Muscle of back (tissue), 13 donors: ENCODE measurements at places on chromosomes 16 and 17.

- no peak for DNase-seq
These were observed 851 bp upstream of the DPEP1 start for GRCh38 chr16:89612415-89613166.

DNA sequence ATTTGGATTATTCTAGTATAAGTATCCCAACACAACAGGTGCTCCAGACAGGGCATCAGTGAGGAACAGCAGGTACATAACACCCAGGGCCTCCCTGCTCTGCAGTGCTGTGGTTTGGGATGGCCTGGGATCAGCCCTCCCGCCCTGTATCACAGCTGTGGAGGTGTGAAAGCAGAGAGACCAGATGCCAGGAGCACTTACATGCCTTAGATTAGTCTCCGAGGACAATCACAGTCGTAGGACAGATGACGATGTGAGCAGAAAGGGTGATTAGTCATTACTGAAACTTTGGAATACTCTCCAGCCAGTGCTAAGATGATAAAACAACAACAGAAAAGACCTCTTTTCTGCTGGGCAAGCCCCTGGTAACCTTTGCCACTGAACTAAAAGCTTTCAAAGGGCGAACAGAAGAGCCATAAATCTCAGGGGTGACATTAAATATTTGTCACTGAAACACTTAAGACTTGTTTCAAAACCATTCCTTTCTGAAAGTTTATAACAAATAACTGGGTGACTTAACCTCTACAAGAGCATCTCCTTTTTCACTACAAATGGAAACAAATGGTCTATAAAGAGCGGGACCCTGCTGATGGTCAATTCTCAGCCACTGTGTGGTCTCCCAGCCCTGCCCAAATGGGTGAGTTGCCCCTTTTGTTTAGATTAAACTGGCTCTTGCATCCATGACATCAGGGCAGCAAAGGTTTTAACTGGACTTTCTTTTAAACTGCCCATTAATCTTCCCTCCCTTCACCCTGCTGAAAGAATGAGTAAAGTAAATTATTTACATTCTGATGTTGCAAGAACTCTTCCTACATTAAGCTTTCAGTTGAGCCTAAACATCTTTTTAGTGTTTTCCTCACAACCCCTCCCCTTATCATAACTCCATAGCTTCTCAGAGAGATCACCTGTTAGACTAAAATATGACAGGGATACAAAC lies 183.1 kb upstream of the COX10 start:
- no peak for DNase-seq

DNA sequence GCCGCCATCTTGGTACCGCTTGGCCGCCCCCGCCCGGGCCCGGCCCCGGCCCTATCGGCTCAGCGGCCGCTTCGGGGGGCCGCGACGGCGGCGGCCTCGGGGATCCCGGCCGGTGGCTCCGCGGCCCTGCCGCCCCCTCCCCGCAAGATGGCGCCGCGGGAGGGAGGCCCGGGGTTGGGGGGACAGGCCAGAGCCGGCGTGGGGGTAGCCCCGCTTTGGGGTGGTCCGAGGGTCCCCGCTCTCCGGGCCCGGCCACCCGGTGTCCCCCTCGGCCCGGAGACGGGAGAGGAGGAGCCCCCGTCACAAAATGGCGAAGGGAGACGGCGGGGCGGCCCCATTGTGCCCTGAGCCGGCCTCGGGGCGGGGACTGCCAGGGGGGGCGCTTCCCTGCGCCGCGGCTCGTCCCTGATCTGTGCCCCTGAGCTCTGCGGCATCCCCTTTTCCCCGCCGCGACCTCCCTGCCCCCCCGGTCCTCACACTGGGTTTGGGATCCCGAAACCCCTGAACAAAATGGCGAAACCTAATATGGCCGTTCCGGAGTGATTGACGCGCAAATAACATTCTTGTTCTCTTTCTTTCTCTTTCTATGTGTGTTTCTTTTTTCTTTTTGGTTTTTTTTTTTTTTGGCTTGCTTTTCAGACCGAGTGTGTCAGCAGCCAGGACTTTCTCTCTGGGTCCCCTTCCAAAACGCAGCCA lies 986 bp downstream of the HAPSTR1 start:
- DNase-seq = no peak

- no peak for DNase-seq
These were observed 46.8 kb downstream of the RNF112 start for GRCh38 chr17:19457830-19458271.

DNA sequence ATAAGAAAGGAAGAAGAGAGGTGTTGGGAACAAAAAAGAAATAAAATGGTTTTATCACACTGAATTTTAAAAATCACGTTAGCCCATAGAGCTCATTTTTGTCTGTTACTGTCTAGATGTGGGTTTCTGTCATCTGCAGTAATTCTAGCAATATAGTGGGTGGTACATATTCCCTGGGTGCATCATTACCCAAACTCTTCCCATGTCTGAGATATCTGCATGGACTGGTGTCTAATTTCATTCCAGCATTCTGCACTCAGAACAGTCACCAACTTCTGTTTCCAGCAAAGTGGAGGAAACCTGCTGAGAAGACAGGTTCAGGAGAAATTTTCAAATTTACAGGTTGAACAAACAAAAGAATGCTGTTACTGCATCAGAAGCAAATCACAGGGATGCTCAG lies 263.8 kb downstream of the CDH11 start:
- no peak for DNase-seq

DNA sequence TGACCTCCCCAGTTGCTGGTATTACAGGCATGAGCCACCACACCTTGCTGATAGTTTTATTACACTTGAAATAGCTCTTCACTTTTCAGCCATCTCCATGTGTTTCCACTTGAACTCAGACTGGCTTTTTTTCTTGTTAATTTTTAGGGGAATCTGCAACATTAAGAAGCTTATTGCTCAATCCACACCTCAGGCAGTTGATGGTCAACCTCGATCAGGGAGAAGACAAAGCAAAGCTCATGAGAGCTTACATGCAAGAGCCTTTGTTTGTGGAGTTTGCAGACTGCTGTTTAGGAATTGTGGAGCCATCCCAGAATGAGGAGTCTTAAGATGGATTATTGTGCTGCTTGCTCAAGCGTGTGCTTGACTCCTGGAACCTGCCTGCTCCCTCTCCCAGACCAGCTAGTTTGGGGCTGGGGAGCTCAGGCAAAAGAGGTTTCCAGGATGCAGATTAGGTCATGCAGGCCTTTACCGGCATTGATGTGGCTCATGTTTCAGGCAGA lies 8.6 kb downstream of the ZNHIT3 start:
- no peak for DNase-seq

GRCh38 chr16:26705346-26705745 lies 361.4 kb upstream of the C16orf82 start:
- DNase-seq = no peak

DNA sequence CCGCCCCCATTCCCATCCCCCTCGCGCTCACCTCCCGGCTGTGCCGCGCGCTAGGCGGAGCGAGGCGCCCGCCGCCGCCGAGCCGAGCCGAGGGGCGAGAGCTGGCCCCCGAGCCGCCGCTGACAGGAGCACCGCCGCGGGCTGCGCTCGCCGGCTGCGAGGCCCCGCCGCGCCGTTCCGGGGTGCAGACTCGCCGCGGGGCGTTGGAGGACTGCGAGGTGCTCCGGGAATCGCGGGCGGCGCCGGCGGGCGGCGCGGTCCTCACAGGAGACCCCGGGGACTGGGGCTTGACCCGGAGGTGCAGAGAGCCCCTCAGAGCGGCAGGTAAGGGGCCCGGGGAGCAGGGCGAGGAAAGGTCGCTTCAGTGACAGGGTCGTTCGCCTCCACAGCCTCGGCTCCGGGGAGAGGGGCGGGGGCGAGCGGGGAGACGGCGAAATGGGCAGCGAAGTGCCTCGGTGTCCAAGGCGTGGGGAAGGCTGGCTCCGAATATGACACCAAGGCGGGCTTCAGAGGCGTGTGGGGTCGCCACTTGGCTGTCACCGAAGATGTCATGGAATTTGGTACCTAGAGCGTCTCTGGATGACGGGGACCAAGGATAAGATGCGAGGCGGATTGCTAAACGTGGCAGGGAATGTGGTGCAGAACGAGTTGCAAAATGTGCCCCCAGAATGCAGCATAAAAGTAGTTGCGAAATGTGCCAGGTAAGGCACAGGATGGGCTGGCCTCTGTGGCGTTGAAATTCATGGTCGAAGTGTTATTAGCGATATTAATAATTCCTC lies 580 bp downstream of the TANC2 start:
- DNase-seq = no peak

- no peak for DNase-seq
These were observed 89.6 kb downstream of the RBFOX1 start for GRCh38 chr16:7422036-7422888.

GRCh38 chr16:4850211-4850610 lies 2.9 kb downstream of the UBN1 start:
- DNase-seq = no peak

GRCh38 chr16:19138601-19139000 lies 24.8 kb downstream of the ITPRIPL2 start:
- DNase-seq = peak; percentile 62

DNA sequence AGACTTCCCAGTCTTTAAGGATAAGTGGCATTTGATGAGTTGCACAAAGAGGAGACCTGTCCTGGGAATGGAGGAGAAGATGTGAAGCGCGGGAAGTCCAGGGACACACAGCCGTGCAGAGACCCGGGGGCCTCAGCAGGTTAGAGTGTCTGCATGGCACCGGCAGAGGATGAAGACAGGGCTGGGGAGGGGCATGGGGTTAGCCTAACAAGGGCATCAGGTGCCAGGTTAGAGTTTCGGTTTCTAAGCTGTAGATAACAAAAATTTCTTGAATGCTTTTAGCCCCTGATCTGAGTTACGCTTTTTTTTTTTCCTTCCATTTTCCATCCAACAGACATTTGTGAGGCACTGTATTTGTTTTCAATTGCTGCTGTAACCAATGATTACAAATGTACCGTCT lies 594.3 kb downstream of the MAF start:
- DNase-seq = no peak

DNA sequence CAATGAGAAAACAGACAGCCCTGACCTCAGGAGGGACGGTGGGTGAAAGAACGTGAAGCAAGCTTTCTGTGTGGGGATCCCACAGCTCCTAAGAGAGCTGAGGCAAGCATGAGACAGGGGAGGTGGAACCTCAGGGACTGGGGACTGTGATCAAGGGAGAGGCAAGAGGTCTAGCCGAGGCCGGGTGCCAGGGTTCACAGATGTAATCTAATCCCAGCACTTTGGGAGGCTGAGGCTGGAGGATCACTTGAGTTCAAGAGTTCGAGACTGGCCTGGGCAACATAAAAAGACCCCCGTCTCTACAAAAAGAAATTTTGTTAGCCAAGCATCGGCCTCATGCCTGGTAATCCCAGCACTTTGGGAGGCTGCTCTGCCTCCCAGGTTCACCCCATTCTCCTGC lies 4.5 kb upstream of the ADAM11 start:
- DNase-seq = no peak

GRCh38 chr17:11031787-11032186 lies 193.9 kb upstream of the PIRT start:
- DNase-seq = no peak

DNA sequence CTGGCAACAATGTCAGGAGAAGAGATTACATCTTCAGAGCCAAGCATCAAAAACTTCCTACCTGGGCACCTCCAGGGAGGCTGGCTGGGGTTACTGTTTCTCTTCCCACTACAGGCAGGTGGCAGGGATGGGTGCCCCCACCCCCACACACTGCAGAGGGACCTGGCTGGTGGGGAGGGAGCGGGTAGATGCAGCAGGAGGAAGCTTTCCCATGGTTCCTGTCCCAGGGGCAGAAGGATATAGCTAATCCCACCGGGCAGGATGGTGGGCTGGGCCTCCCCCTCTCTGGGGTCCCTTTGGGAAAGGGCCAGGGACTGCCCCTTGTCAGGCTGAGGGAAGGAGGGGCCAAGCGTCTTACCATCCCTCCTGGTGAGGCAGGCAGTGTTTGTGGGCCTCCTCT lies 16.7 kb upstream of the MTMR4 start:
- DNase-seq = no peak

DNA sequence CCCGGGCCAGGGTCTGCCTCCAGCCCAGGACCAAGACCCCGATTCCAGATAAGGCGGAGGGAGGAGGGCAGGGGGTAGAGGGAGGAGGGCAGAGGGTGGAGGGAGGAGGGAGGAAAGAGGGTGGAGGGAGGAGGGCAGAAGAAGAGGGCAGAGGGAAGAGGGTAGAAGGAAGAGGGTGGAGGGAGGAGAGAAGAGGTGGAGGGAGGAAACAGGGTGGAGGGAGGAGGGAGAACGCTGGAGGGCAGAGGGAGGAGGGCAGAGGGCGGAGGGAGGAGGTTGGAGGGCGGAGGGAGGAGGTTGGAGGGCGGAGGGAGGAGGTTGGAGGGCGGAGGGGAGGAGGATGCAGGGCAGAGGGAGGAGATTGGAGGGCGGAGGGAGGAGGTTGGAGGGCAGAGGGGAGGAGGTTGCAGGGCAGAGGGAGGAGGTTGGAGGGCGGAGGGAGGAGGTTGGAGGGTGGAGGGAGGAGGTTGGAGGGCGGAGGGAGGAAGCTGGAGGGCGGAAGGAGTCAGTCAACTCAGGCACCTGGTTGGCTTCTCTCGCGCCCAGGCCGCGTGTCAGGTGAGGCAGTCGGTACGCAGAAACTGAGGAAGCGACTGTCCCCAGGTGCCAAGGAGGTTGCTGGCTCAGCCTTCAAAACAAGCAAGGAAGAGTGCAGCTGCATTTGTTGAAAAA lies 65.2 kb downstream of the KLHDC4 start:
- DNase-seq = no peak

DNA sequence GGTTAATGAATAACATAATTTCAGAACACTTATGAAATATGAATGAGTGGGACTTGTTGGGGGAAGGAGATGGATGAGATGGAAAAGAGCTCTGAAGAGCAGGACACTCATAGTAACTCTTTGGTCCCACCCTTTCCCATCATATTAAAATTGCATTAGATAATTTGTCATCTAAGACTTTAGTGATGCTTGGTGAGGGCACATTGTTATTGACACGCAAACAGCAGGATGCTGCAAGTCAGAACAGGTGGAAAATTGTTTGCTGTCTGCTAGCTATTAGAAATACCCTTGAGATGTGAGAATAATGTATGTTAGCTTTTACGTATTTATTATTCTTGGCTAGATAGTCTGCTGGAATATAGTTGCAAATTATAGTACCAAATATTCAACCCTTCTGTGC lies 75.7 kb downstream of the TANC2 start:
- no peak for DNase-seq

GRCh38 chr16:80717611-80718010 lies 86.8 kb downstream of the CDYL2 start:
- no peak for DNase-seq

DNA sequence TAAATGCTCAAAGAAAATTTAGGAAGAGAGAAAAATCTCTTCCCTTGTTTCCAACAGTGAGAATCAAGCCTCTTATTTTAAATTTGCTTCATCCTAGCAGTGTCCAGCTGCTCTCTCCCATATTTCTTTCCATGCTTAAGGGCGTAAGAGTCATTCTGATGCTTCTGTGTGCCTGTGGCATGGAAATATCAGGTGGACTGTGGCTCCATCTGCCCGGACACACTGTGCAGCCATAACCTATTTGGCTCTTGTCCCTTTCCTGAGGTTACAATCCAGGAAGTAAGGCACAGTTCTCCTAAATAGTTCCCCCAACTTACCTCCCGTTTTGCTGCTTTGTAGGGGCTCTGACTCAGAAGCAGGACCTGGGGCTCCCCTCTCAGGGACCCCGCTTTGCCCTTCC lies 6.3 kb upstream of the KRT222 start:
- DNase-seq = no peak

- no peak for DNase-seq
These were observed 2.6 kb downstream of the MYL11 start for GRCh38 chr16:30377050-30377811.

GRCh38 chr17:4440690-4441686 lies 7.2 kb downstream of the SPNS3 start:
- DNase-seq = peak; percentile 38
